SJSA1 (cell line): ENCODE measurements at places on chromosomes 13 and 19. TPM values are rescaled to one million over a fixed set of nuclear protein-coding genes. Genes with fewer than 3 reads are reported as not detected.

GRCh38 chr13:66612983-66613382 lies 617.2 kb downstream of the PCDH9 start:
- no peaks in the 10 kb centered on the region for H3K4me1 ChIP-seq
- H3K4me3 ChIP-seq = no peak overlapping the region
- no peak overlapping the region for H3K27ac ChIP-seq
- no peak for DNase-seq
- no peaks in the 10 kb centered on the region for H3K27me3 ChIP-seq
- H3K36me3 ChIP-seq = no peaks in the 10 kb centered on the region

KLK14 gene
- not detected in 2 replicates for total RNA-seq

DNA sequence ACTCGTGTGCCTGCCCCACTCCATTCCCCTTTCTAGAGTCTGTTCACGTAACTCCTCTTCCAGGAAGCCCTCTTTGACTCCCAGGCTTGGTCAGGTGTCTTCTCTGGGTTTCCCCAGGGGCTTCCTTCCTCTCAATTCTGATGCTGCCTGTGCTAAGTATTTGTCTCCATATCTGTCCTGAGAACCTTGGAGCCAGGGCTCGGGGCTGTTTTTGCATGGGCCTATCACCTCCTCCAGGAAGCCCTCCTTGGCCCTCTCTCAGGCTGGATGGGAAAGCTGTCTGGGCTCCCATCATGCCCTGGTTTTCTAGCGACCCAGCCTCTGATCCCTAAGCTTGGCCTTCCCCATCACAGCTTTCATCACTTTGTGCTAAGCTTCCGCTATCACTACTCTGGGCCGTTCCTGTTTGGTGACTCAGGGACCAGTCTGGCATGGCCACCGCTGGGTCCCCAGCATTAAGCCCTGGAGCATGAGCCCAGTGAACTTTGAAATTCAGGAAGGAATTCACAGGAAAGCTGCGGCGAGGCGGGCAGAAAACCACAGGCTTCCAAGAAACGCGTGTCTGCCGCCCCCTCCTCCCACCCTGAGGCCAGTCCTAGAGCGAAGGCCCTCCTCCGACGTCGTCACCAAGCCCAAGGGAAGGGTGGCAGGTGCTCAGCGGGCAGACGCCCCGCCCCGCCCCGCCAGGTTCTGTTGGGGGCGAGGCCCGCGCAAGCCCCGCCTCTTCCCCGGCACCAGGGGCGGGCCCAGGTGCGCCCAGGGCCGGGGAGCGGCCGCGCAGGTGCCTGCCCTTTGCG lies 486 bp upstream of the SPINT2 start:
- H3K4me1 ChIP-seq = peaks cover 15% of the 10 kb centered on the region
- DNase-seq = no peak
- H3K36me3 ChIP-seq = no peaks in the 10 kb centered on the region
- H3K27me3 ChIP-seq = no peaks in the 10 kb centered on the region

- H3K27ac ChIP-seq = no peak overlapping the region
- H3K36me3 ChIP-seq = 0 out of 2 replicates have a peak, but pooled peaks cover 6% of the 10 kb centered on the region
- peaks cover 37% of the 10 kb centered on the region for H3K4me1 ChIP-seq
- no peaks in the 10 kb centered on the region for H3K27me3 ChIP-seq
- H3K4me3 ChIP-seq = no peak overlapping the region
Measured at GRCh38 chr19:37964109-37964508, 57.1 kb downstream of the SIPA1L3 start.

NDFIP2 gene
- total RNA-seq = 80.0 and 110 TPM in 2 replicates

DNA sequence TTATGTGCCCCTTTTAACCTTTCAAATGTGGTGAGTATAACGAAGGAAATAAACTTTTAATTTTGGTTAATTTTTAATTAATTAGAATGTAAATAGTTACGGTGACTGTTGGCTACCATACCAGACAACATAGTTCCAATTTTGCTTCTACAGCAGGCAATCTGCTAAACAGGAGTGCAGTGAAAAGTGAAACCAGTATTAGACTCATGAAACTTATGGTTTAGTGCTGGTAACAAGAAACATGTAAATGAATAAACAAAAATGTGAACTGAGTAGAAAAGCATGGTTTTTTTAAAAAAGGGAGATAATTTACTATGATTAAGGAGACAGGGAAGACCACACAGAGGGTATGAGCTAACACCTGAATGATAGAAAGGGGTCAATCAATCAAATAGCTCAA lies 478.4 kb downstream of the PCDH9 start:
- no peaks in the 10 kb centered on the region for H3K27me3 ChIP-seq
- no peaks in the 10 kb centered on the region for H3K36me3 ChIP-seq
- no peaks in the 10 kb centered on the region for H3K4me1 ChIP-seq
- no peak for DNase-seq

DNA sequence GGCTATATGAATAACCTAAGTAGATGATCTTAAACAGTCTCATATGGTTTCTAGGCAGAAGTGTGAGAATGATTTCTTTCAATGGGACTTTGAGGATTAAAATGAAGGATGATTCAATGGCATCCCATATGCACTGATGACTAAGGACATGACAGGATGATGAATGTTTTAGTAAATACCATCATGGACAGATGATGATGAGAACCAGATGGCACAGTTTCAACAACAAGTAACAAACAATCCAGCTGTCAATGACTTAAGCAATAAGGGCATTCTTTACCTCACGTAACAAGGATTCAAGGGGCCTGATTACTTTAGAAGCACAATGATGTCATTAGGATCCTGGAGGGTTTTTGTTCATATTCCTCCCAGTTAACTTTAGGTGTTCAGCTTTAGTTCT lies 2678.4 kb downstream of the PCDH9 start:
- H3K27ac ChIP-seq = no peak overlapping the region
- no peaks in the 10 kb centered on the region for H3K36me3 ChIP-seq
- no peak for DNase-seq
- no peaks in the 10 kb centered on the region for H3K4me1 ChIP-seq
- no peak overlapping the region for H3K4me3 ChIP-seq

KLK4 gene
- not detected in 2 replicates for total RNA-seq

C5AR2 gene
- not detected in 2 replicates for total RNA-seq

DNA sequence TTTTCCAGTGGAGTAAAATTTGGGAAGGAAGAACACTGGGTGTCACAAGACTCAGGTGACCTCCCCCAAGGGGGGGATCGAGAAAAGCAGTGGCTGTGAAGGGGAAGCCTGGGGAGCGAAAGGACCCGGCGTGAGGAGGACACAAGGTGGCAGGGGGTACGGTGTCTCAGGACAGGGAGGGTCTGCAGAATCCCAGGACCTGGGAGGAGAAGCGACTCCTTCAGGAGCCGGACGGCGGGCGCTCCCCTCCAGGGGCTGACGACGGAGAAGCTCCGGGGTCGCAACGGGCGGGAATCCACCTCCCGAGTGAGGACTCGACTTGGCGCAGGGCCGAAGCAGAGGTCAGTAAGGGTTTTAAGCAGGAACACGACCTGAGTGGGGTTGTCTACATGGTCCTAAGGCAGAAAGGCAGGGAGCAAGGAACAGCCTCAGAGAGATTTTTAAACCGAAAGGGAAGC lies 529 bp downstream of the ZNF836 start:
- H3K36me3 ChIP-seq = peaks cover 28% of the 10 kb centered on the region
- peak overlapping the region; percentile 56 for H3K4me3 ChIP-seq
- DNase-seq = no peak

DNA sequence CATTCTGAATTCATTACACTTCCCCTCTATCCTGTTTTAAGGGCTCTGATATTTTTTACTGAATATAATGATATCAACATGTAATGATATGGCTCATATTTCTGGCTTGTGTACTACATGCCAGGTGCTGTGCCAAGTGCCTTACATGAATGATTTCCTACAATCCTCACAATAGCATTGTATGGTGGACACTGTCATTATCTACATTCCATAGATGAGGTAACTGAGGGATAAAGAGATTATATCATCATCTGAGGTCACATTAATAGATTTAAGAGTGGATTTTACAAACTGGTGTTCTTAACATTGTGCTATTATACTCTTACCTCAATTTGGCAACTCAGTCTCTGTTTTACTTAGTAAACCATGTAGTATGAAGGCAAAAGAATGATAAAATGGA lies 502.0 kb downstream of the LIG4 start:
- no peak for DNase-seq
- no peaks in the 10 kb centered on the region for H3K36me3 ChIP-seq
- no peaks in the 10 kb centered on the region for H3K27me3 ChIP-seq

DNA sequence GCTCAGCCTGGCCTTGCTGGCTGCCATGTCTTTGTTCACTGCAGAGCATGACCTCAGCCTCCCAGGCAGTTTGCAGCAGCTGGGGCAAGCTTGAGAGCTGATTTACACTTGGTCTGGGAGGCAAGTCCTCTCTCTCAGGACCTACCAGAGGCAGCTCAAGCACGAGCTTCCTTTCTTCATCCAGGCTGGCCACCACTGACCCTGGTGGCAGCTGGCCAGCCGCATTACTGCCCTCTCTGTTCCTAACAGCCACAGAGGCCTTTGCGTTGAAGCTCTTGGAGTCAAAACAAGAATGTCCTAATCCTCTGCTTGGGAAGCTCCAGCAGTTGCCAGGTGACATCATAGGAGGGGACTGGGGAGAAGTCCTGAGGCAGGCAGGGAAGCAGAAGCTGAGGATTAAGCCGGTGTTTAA lies 85.7 kb downstream of the NUFIP1 start:
- peaks cover 36% of the 10 kb centered on the region for H3K4me1 ChIP-seq
- no peak overlapping the region for H3K4me3 ChIP-seq
- DNase-seq = no peak
- H3K36me3 ChIP-seq = no peaks in the 10 kb centered on the region
- H3K27ac ChIP-seq = peak overlapping the region; percentile 14; the same call in 1 of the 2 replicates

ZNF429 gene
- 2.4 and 3.0 TPM in 2 replicates for total RNA-seq

PABPC3 gene
- 0.06 and 0.08 TPM in 2 replicates for total RNA-seq

DNA sequence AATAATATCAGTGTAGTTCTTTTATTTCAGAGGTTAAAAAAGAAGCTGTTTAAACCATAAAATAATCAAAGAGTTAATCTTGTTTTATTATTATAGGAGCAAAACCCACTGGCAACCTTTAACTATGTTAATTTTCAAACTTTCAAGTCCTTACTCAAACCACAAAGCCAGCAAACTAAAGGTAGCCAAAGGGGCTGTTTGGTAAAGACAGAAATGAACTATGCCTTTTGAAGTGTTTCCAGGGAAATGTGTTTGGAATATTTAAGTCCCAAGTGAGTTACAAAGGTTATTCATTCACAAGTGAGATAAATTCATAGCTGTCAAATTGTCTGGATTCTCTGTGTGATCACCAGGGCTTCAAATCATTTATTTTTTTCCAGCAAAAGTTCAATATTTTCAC lies 264.7 kb downstream of the MZT1 start:
- no peak overlapping the region for H3K4me3 ChIP-seq
- H3K27ac ChIP-seq = no peak overlapping the region
- no peaks in the 10 kb centered on the region for H3K36me3 ChIP-seq
- no peaks in the 10 kb centered on the region for H3K4me1 ChIP-seq
- H3K27me3 ChIP-seq = no peaks in the 10 kb centered on the region
